Retinal pigment epithelial cell (primary cell): ENCODE measurements at places on chromosomes 5 and 9.

- no peak for DNase-seq
Measured at GRCh38 chr9:95463148-95464060, 53.4 kb downstream of the PTCH1 start.

- no peak for DNase-seq
Measured at GRCh38 chr5:80757290-80757689, 102.5 kb upstream of the DHFR start.

DNA sequence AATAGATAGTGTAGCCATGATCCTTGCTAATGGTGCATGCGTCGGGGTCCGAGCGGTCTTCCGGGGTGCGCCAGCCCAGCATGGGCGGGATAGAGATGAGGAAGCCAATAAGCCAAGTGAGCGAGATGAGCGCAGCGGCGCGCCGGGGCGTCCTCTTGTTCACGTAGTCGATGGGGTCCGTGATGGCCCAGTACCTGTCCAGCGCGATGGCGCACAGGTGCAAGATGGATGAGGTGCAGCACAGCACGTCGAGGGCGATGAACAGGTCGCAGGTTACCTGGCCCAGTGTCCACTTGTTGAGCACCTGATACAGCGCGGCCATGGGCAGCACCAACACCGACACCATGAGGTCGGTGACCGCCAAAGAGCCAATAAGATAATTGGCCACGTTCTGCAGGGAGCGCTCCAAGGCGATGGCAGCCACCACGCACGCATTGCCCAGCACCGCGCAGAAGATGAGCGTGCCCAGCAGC lies 1.1 kb downstream of the HTR1A start:
- DNase-seq = no peak

GRCh38 chr9:97980918-97981845 lies 2.0 kb upstream of the ANP32B start:
- DNase-seq = no peak

DNA sequence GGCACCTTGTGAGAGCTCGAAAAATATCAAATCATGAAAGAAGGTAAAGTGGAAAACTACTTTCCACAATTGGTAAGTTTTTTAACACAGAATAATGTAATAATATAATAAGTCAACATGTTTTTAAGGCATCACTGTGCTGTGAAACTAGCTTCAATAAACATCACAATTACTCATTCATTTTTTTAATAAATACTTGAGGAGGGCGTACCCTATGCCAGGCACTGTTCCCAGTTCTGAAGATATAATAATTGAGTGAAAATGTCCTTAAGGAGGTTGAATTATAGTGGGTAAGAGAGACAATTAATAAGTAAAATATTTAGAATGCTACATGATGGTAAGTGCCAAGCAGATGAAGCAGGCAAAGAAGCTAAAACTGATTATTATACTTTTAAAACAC lies 381.4 kb downstream of the ELAVL2 start:
- DNase-seq = no peak

DNA sequence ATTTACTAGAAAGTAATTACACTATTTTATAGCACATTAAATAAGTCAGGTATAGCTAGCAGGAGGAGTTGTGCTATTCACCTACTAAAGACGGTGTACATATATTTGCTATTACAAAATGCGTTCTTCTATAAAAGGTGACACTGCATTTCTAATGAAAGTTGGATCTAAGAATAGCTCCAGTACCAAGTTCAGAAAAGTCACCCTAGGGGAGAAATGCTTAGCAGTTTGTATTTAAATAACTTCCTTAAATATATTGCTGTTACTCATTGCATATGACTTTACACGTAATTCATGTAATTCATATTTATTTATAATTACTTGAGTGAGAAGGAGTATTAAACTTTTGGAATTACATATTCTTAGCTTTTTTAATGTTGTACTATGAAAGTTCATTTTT lies 7.0 kb upstream of the SUB1 start:
- no peak for DNase-seq

GRCh38 chr5:89728134-89728533 lies 681.4 kb downstream of the CETN3 start:
- DNase-seq = no peak

DNA sequence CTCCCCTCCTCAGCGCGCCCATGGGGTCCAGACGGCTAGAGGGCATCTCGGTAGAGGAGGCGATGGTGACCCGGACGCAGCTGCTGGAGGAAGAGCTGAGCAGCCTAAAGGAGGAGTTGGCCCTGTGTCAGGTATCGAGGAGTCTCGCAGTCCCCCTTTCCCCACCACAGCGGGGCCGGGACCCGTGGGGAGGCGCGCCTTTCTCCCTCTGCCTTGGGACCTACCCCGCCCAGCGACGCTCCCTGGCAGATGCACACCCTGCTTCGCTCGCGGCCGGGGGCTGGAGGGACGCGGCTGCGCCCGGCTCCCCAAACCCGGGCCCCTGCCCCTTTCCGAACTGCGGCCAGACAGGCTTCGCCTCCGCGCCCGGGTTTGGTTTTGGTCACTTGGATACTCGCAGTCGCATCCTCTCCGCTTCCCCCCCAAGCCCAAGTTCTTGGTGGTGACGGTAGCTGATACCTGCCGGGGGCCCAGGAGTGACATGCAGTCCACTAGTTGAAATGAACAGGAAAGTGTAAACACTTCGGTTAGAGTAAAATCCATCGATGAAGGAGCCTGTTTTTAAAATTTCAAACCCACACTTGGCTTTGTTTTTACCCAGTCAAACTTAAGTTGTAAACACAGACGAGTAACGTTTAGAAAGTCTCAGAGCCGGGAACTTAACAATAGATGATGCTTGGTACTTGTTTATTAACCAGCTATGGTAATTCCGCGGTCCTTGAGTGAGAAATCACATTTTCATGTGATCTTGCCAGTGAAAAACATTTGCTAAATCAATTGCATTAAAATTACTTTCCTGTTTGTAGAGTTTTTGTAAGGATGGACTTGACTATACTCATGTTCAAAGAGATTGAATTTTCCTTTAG lies 688 bp downstream of the CNTLN start:
- peak; percentile 2 for DNase-seq

- DNase-seq = no peak
Measured at GRCh38 chr9:97617939-97618416, 15.2 kb downstream of the TSTD2 start.

DNA sequence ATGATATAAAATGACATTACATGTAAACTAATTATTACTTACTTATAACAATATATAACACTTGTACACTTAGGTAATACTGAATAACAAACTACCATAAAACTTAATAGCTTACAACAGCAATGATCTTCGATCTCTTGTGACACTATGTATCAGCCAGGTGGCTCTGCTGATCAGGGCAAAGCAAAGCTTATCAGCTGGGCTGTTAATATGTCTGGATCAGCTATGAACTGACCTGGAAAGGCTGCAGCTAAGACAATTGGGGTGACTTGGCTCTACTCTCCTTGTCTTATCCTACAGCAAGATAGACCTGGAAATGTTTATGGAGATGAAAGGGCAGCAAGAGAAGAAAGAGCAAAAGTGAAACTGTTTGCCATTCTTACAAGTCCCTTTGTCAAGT lies 511.3 kb downstream of the TLR4 start:
- no peak for DNase-seq

GRCh38 chr5:132235340-132235739 lies 7.7 kb upstream of the P4HA2 start:
- no peak for DNase-seq

- DNase-seq = no peak
Measured at GRCh38 chr9:130232899-130233586, 32.5 kb upstream of the HMCN2 start.

DNA sequence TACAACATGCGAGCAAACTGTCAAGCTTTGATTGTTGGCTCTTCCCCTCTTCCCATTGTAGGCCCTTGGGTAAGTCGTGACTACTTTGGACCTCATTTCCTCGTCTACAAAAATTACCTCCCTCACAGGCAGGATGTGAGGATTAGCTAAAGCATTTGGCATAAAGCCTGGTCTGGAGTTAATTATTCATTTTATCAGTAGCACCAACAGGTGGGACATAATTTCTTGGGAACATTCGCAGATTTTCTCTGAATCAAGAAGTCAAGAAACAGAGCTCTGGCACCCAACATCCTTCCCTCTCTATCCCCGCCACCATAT lies 39.9 kb upstream of the SEMA6A start:
- no peak for DNase-seq

DNA sequence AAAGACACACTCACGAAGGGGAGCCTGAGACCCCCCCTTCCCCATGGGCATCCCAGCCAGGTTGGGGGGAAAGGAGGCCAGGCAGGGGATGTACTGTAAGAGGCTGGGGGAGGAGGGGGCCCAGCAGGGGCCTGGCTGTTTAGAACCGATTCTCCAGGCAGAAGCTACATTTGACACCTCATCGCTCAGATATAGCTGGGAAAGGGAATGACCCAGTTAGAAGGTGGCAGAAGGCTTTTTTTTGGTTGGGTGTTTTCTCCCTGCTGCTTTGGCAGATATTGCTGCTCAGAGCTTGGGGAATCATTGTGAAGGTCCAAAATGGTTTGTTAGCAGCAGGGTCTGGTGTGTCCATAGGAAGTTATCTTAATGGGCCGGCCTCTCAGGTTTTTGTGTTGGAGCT lies 6.0 kb downstream of the CDX1 start:
- no peak for DNase-seq

DNA sequence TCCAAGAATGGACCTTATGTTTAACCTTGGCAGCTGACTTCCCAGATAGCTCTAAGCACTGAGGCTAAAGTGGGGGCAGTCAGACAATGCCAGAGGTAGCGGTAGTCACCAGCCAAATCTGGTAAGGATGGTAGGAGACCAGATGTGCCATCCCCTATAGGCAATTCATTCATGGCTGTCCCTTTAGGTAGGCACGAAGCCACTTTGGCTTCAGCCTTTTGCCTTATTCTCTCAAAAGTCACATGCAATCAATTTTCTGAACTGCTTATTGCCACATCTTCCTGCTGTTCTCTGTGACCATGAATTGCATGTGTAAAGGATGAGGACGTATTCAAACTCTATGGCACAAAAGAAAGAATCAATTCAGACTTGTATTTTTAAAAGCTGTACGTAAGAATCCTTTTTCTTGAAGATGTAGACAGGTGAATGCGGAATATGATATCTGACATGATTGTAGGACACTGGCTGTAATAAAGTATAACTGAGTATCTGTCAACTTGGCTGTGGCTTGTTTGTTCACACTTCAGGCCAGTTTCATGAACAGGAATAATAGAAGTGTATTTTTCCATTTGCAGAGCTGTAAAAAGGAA lies 611.7 kb downstream of the NR2F1-AS1 start:
- no peak for DNase-seq

GRCh38 chr9:21210311-21210710 lies 3.4 kb upstream of the IFNA10 start:
- no peak for DNase-seq

DNA sequence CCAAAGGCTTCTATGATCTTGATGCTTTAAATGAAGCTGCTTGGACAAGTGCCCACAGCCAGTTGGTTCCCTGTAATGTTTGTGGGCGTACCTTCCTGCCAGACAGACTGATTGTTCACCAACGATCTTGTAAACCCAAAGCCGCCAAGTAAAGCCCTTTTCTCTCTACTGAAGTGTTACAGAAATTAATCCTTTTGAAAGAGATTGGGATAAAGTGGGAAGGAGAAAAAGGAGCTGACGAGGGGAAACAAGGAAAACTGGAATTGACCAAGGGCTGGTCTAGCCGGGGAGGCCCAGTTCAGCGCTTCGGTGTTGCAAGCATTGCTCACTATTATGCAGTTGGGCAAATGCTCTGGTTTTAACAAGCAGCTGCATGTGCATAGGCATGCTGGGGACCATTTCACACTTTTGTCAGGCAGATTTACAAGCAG lies 53.2 kb downstream of the ZNF474 start:
- DNase-seq = peak; percentile 90

GRCh38 chr9:128404560-128404959 lies 16.1 kb upstream of the CERCAM start:
- DNase-seq = no peak

- no peak for DNase-seq
Measured at GRCh38 chr9:27528886-27529315, 713 bp downstream of the MOB3B start.

GRCh38 chr9:126513159-126514036 lies 100.3 kb upstream of the LMX1B start:
- DNase-seq = no peak

DNA sequence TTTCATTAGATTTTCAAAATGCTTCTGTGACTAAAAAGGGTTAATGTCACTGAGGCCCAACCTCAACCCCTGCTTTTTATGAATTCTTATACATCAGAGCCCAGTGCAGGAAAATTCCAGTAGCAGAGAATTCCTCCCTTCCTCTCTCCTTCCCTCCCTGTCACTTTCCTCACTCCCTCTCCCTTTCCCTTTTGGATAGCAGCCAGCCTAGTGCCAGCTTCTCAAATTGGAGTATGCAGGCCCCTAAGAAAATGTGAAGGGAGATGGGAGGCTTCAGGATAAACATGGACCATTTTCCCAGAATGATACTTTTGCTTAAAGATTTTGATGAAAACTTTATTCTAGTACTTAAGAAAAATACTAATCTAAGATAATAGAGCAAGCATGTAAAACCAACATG lies 507.4 kb downstream of the KDM4C start:
- no peak for DNase-seq

GRCh38 chr5:78573318-78573717 lies 75.3 kb downstream of the LHFPL2 start:
- DNase-seq = no peak

- DNase-seq = no peak
Measured at GRCh38 chr5:95734906-95735305, 3.8 kb downstream of the RHOBTB3 start.

- no peak for DNase-seq
Measured at GRCh38 chr9:124312290-124313265, 54.8 kb downstream of the NEK6 start.

DNA sequence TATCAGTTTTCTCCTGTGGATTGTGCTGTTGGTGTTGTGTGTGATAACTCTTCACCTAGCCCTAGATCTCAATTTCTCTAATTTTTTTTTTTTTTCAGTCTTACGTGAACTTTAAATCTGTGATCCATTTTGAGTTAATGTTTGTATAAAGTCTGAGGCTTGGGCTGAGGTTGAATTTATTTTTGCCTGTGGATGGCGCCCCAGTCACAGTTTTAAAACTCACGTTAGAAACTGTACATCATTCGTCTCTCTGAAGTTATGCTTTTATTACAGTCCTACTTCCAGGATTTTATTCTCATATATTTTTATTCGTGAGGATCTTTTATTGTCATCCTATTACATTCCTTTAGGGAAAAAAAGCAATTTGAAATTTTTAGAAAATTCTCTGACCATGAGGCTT lies 103.1 kb downstream of the EHMT1 start:
- DNase-seq = no peak

GRCh38 chr9:107683566-107683965 lies 194.0 kb upstream of the KLF4 start:
- DNase-seq = no peak

DNA sequence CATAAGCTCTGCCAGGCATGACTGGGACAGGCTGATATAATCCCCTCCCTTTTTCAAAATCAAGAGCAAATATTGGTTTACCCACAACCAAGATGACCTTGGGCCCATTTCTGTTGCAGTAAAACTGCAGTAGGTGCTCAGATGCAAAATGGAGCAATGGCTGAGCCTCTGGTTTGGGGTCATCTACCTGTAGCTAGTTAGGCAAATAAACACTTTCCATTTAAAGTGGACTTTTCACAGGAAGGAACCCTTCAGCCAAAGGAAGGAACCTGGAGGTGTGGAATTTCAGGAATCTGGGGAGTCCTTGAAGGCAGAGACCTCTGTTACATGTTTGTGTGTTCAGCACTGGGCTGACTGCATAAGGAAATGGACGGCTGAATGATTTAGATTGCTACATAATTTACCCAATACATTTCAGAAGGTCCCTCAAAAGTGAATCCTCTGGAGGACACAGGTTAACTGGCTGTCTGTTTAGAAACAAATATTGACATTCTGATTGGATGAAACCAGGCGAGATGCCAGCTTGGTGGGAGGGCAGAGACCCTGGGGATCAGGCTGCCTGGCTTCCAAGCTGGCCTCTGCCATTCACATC lies 170.1 kb upstream of the ZNF618 start:
- no peak for DNase-seq
